ENCODE measurements at places on chromosomes 6 and 20. TPM values are rescaled to one million over a fixed set of nuclear protein-coding genes. Genes with fewer than 3 reads are reported as not detected.
A peak's percentile ranks its signal among the peaks of the same experiment; 100 is the strongest.

The PHACTR1 gene
- 0.26 TPM for total RNA-seq

The APOM gene
- 1.0 TPM for total RNA-seq

The HNF4A gene
- total RNA-seq = not detected

The C6orf58 gene
- not detected for total RNA-seq

The SLC16A10 gene
- not detected for total RNA-seq

The CASS4 gene
- 14.9 TPM for total RNA-seq

The RGS19 gene
- 11.6 TPM for total RNA-seq

The OPRL1 gene
- 2.6 TPM for total RNA-seq

The EYA4 gene
- total RNA-seq = 23.9 TPM

The CST5 gene
- total RNA-seq = not detected

The MAPK14 gene
- total RNA-seq = 57.8 TPM

The POU5F1 gene
- under 0.01 TPM for total RNA-seq

The KCNK16 gene
- not detected for total RNA-seq

The DZANK1 gene
- total RNA-seq = 0.83 TPM

The GPX5 gene
- not detected for total RNA-seq

DNA sequence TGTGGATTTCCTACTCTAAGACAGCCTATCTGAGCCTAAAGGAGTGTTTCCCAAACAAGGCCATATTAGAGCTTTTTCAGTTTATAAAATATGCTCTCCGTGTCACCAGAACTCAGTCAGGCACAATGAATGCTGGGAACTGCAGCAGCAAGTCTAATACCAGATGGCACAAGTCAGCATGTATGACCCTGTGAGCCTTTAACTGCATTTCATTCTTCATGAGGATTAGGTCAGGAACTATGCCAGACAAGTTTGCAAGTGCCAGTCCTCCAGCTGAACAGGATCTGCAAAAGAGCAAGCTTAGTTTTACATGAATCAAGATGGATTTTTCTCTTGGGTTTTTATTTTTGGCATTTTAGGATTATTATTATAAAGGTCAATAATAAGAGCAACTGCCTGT is 66.7 kb upstream of the SAMD5 start:
- no peak for DNase-seq

- DNase-seq = no peak
Observed at GRCh38 chr6:111615916-111616612, 10.4 kb upstream of the TRAF3IP2 start.

DNA sequence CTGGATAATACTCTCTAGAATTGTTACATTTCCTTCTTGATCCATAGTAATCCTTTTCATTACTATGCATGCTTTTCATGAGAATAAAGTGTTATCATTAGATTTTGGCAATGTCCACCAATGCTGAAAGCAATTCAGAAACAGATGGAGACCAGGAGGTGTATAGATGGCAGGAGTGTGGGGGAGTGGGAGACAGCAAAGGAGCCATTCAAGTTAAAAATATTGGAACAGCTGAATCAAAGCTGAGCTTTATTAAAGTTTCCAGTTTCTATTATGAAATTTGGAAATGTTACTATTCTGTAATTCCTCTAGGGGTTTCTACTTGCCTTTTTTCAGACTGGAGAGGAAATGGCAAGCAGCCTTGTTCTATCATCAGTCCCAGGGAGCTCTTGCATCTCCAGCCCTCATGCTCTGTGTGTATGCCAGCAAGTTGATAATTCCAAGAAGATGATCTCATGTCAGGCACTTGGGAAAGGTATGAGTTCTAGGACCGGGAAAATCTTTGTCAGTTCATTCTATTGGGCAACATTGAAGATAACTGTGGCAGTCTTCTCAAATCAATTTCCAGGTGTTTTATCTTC is 228.0 kb downstream of the CD109 start:
- DNase-seq = no peak

DNA sequence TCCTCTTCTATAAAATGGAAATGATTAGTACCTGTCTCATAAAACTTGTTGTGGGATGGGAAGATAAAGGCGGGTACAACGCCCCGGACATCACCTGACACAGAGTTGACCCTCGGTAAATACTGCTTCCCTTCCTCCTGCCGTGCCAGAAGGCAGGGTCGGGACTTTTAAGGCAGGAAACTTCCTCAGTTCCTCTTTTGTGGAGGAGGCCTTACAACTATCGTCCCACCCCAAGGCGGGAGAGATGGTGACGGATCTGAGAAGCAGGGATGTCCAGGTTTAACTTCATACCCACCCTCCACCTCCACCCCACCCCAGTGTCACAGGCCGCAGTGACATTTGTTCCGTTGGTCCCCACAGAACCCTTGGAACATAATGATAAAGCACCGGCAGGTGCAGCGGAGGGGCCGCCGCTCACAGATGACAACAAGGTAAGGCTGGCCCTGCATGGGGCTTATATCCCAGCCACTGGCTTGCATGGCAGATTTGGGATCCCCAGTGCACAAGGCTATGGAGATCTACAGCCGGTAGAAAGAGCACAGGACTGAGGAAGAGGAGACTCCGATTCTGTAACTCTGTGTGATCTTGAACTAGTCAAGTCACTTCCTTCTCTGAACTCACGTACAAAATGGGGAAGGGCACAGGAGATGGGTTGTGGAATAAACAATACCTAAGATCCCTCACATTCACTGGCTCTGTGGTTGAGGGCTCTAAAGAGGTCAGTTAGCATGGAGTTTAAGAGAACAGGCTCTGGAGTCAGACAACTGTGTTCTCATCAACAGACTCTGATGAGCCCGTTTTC is 764 bp downstream of the DNTTIP1 start:
- no peak for DNase-seq

- DNase-seq = no peak
Observed at GRCh38 chr6:137097057-137097456, 52.3 kb upstream of the IL20RA start.

- DNase-seq = no peak
Observed at GRCh38 chr20:57480444-57481160, 44.3 kb downstream of the CTCFL start.

DNA sequence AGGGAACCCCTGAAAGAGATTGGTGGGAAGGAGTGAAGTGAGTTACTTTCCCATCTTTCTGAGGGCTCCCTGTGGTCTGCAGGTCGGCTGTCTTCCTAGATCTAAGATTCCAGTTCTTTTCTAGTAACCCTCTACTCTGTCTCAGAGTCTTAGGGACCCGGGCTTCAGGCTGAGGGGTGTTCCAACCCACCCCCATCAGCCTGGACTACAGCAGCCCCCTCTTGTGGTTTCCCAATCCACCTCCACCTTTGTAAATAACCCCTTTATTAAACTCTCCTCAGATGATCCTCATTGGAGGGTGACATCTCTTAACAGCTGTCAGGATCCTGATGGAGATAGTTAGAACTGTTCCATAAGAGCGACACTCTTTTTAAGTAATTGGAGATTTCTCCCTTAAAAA is 300.4 kb downstream of the LRFN2 start:
- DNase-seq = no peak

DNA sequence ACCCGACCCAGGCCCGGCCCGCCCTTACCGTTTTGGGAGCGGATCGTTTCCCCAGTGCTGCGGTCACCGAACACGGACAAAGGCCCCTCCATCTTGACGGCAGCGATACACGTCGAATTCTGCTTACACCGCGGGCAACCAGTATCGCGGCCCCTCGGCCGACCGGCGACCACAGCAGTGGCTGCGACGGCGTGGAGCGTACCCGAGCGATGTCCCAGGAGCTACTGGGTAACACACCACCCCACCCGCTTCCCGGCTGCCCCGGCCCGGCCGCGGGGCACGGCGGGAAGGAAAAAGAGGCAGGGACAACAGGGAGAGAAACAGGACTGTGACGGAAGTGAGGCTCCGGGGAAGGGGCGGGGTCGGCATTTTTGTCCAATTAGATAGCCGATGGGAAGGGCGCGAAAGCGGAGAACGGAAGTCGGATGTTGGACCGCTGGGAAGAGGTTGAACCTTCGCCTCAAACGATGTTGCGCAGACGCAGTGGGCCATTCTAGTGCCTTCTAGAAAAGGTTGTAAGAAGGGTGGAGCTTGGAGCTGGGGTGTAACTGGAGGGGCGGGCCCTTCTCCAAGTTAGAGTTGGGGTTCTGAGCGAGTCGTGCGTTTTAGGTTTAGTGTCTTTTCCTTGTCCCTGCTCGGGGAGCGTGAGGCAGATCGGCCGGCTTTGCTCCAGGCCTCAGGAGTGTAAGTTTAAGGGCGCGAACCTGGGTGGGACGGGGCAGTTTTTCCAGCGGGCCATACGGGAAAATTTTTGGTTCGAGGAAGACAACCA is at the start of gene TCP1:
TSS of gene TCP1 (minus strand) at position 226 of the 772 bp plus-strand sequence. CDS start at position 92, 134 bp downstream.
- peak; percentile 100 for DNase-seq

- no peak for DNase-seq
Observed at GRCh38 chr6:15352220-15352619, 106.4 kb downstream of the JARID2 start.

GRCh38 chr6:130743175-130743574 is 84.0 kb upstream of the SMLR1 start:
- DNase-seq = no peak

DNA sequence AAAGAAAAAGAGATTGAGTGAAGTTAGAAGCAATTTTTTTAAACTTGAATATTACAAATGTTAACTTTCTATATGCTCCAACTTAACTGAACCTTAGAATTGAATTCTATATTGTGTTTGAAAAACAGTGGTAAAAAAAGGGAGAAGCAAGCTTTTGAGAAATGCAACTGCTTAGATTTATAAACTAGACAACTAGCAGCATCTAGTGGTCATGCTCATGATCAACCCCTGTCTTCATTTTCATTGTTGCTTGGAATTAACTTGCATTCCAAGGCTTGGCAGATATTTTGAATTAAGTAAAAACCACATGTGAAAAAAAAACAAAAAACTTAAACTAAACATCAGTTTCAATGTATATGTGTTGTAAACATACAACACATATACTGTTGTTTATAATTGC is 113.1 kb downstream of the C6orf58 start:
- peak; percentile 51 for DNase-seq

- DNase-seq = peak; percentile 65
Observed at GRCh38 chr6:117613920-117614560, 11.7 kb upstream of the GOPC start.

- no peak for DNase-seq
Observed at GRCh38 chr6:101086473-101086872, 205.3 kb upstream of the ASCC3 start.

GRCh38 chr6:116247285-116247684 is 6.6 kb downstream of the TSPYL4 start:
- no peak for DNase-seq

GRCh38 chr6:93164781-93165180 is 254.6 kb downstream of the EPHA7 start:
- peak; percentile 53 for DNase-seq

GRCh38 chr20:61951695-61952533 is 113.8 kb downstream of the TAF4 start:
- peak; percentile 30 for DNase-seq

DNA sequence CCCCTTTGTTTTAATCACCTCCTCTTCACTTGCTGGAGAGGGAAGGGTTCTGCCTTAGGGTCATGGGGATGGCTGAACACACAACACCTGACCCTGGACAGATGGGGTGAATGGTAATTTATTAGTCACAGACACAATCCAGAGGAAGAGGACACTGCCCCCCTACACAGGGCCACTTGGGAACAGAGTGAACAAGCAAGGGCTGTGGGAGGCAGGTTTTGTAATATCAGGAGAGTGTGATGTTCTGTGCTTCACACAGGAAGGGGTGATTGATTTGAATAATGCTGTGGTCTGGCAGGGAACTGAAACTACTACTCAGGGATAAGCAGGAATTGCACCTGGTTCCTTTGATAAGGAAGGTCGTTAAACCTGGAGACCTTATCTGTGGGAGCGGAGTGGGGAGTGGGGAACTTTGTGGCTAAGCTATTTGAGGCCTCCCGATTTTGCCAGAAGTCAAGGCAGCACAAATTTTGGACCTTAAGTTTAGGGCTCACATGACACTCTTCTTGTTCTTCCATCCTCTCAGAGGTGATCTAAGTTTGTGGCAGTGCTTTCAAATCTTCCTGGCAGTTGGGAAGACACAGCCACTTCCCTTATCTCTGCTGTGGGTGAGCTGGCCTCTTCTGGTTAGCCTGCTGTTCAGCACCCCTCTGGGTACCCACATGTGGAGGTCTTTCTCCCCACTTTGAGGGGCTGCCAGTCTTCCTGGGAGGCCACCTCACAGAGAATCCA is 77.8 kb downstream of the CD164 start:
- DNase-seq = no peak

- no peak for DNase-seq
Observed at GRCh38 chr20:22003680-22004079, 298.2 kb downstream of the PAX1 start.

- DNase-seq = peak; percentile 58
Observed at GRCh38 chr6:53302678-53303360, 45.9 kb downstream of the ELOVL5 start.

DNA sequence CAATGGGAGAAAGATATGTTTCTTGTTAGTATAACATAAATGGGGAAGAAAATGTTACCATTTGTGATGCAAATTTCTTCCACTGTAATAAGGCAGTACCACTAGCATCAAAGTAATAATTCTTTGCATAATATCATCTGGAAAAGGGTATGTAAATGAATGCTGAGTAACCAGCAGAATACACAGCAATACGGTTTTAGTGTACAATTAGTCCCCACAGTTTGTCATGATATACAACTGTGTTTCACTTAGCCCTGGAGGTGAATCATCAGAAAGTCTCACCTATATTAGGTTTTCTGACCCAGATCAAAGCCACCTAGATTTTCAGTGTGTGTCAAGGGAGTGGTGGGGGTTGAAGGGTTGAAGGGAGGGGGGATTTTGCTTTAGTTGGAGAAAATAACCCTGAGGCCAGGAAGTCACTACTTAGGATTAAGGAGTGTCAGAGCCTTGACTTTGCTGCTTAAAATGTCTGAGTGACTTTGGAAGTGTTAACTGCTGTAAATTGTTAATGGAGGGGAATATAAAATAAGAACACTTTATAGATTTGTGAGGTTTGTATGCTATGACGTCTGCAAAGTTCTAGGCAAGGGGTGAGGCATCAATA is 8.6 kb upstream of the MEI4 start:
- DNase-seq = no peak

DNA sequence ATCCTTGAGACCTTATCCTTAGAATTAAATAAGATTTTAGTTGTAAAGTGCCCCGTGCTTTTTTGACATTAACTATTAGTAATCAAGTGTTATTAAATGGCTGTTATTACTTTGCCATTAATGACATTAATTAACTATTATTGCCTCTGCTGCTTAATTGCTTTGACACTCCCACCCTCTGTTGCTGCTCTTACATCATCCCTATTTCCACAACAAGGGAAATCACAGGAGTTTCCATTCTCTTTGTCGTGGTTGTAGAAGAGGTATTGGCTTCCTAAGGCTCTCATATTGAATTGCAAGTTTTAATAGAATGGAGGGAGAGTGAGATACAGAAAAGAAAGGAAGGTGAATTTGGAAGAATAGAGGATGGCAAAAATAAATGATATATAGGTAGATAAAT is 545.8 kb downstream of the MMUT start:
- DNase-seq = no peak
